ENCODE measurements at places on chromosomes 2 and 18.

DNA sequence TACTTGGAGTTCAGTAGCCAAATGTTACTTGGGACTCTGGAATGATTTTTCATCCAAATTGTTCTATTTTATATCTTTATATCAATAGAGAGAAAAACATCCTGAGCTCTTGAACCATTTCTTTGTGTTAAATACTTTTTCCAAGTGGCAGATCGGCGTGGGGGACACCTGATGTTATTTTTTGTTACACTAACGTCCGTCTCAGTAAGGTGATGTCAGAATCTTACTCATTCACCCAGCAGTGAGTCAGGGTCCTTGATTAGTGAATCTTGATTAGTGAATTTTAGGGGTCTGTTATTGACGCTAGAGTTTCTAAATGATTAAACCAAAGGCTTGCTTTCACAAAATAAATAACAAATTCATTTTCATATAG lies 1.7 kb downstream of the MIB1 start:
- no peak for DNase-seq

- DNase-seq = no peak
Measured at GRCh38 chr18:57051021-57051656, 95.7 kb upstream of the BOD1L2 start.

DNA sequence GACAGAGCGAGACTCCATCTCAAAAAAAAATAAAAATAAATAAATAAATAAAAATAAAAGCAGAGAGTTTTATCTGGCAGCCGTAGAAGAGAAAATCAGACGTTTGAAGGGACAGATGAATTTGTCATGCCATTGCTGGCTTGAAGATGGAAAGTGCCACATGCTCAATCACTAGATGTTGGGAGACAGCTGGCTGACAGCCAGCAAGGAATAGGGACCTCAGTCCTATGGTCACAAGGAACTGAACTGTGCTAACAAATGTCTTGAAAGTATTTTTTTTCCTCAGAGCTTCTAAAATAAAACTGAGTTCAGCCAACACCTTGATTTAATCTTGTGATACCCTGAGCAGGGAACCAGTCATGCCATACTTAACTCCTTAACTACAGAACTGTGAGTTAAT lies 65.4 kb downstream of the DTNA start:
- DNase-seq = no peak

- no peak for DNase-seq
Measured at GRCh38 chr18:3873698-3874097, 423.7 kb downstream of the TGIF1 start.

- no peak for DNase-seq
Measured at GRCh38 chr2:159497847-159498246, 118.5 kb downstream of the BAZ2B start.

DNA sequence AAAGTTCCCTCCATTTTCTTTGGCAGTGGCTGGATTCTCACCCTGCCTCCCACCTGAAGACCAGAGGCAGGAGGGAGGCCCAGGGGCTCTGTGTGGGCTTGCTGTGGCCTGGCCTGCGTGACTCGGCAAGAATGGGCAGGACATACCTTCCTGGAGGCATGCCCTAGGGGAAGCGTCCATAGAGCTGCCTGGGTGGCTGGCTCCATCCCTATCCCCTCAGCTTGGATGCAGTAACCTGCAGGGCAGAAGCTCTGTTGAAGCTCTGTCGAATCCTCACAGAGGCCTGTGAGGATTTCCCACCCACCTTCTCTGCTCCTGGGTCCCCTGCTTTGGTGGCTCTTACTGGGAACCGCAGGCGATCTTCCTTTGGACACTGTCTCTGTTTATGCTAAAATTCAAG lies 1.3 kb upstream of the PRSS56 start:
- no peak for DNase-seq

DNA sequence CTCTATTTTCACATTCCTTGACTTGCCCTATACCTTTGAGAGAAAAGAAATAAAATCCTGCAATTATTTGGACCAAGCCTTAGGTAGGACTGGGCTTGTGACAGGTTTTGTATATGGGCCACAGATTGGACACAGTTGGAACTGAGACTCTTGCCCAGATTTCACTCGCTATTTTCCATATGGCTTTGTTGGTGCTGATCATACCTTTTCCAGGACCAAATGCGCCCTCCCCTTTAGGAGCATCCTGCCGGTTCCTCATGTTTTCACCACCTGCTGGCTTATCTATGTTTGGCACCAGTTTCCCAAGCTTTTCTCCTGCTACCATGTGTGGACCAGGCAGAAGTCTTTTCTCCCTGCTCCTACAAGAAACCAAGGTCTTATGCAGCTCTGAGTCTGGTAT lies 494.9 kb downstream of the EPHA4 start:
- no peak for DNase-seq

GRCh38 chr2:119691651-119692245 lies 12.7 kb downstream of the TMEM177 start:
- DNase-seq = no peak

GRCh38 chr2:112827009-112827408 lies 9.6 kb downstream of the IL1B start:
- DNase-seq = no peak

DNA sequence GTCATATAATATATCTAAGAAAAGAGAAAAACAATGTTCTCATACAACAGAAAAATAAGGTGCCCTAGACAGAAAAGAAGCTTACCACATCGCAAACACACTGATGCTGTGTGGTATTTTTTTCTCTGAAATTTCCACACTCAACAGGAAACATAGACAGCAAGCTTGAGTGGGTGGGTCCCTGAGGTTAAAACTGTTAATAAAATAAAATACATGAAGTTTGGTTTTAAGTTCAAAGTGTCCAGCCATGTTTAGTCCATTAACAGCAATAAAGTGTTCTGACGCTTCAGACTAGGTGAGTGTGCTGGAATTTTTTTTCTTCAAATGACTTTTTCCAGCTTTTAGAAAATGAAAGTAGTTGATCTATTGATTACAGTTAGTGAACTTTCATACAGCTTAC lies 83.3 kb upstream of the EPB41L5 start:
- no peak for DNase-seq

DNA sequence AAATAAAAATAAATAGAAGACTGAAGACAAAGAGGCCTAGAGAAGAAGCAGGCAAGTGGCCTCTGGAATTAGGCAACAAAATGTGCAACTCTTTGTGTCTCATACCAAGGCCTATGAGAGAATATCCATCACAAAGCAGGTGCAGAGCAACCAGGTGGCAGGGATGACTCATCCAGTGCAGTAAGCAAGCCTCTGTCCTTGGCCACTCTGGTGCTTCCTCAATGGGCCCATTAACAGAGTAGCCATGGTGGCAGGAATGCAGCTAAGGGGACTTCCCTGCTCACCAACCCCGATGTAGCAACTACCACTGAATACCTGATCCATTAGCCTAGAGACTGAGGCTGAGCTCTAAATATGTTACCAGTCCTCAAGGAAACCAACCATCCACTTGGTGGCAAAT lies 11.0 kb upstream of the EPG5 start:
- no peak for DNase-seq

DNA sequence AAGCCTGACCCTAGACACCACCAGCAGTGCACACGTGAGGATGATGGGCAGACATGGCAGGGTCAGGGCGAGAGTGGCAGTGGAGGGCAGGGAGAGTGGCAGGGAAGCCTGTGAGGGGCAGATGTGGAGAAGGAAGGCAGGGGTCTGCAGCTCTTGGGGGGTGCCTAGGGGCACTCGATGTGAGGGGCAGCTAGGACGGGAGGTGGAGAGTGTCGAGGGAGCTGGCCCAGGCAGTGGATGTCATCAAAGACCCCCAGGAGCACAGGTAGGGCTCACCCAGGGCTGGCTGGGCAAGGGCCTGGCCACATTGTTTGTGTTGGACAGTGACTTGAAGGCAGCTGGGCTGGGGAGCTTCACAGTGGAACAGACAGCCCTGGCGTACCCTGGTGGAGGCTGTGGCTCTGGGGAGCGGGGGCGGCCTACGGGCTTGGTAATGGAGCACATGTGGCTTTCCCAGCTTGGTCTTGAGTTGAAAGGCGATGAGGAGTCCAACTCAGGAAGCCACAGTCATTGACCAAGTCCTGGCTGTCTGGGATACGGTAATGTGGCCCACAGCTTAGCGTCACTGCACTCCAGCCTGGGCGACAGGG lies 87.1 kb downstream of the RTP5 start:
- no peak for DNase-seq

GRCh38 chr18:11392292-11392691 lies 217.1 kb upstream of the SLC35G4 start:
- no peak for DNase-seq

- no peak for DNase-seq
Measured at GRCh38 chr18:48815581-48816324, 135.0 kb downstream of the SMAD7 start.

DNA sequence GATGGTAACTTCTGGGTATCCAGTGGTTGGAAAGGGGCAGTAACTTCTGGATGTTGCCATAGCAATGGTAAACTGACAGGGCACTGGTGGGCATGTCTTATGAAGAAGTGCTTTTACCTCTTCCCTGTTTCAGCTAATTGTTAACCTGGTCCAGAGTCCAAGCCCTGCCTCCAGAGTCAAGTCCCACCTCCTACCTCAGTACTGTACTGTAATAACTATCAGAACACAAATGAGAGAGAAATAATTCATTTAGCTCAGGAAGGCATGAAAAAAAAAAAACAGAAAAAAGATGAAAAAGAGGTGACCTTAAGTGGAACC lies 237.0 kb downstream of the ZNF804A start:
- no peak for DNase-seq

GRCh38 chr2:95300450-95300849 lies 3.3 kb downstream of the KCNIP3 start:
- no peak for DNase-seq

DNA sequence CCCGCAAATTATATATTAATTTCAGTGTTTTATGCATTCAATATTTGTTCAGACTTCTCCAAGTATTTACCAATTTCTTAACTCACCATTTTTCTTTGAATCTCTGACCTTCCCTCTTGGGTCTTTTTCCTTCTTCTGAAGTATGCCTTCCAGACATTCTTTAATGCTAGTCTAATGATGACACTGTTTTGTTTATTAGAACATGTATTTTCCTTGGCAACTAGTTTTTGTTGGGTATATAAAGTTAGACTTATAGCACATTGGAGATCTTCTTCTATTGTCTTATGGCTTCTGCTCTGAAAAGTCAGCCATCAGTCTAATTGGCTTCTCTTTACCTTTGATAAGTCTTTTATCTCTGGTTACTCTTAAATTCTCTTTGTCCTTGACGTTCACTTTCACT lies 423.2 kb upstream of the NRP2 start:
- DNase-seq = no peak

DNA sequence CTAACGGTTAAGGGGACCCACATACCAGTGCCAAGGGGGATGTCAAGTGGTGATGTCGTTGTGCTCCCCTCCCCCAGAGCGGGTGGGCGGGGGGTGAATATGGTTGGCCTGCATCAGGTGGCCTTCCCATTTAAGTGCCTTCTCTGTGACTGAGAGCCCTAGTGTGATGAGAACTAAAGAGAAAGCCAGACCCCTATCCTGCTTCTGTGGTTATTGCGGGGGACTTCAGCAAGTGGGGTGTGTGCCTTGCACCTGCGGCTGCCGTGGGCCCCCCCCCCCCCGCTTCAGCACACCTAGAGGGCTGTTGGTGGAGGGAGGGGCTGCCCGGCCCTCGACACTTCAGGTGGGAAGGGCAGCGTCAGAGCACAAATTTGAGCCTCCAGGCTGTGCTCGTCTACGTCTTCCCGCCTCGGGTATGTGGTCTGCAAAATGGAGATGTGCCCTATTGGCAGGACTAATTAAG lies 6.1 kb downstream of the CTDSP1 start:
- no peak for DNase-seq

- no peak for DNase-seq
Measured at GRCh38 chr2:156436497-156437085, 412 bp downstream of the GPD2 start.

GRCh38 chr2:73203055-73203681 lies 794 bp downstream of the NOTO start:
- no peak for DNase-seq

GRCh38 chr2:235711527-235711926 lies 217.7 kb downstream of the AGAP1 start:
- DNase-seq = no peak

GRCh38 chr2:72759755-72760154 lies 66.1 kb downstream of the EXOC6B start:
- no peak for DNase-seq

DNA sequence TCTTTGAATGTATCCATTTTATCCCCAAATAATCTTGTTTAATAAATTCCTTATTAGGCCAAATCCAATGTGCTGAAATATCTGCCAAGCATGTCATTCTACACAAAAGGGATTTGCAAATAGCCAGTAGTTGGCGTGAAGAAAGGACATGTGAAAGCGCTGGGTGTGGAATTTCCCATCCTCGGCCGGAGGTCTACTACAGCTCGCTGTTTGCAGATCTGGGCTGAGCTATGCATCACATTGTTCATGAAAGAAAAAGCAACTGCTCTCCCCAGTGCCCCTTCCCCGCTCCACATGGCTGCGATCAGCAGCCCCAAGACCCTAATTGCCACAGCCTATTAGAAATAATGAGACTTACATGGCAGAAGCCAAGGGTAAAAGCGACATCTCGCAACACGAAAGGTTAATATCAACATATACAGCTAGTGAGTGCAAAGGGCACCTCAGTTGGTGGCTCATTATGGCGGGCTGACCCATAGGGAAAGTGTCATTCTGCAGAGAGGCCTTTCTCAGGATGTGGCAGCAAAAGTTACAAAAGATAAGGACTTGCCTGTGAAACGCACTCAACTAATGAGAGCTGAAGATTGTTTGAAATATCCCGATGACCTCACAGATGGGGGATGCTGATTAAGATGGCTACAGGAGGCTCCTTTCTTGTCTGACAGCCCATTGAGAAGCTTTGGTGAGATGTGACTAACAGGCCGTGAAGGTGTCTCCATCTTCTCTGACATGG lies 126.9 kb upstream of the CYP1B1 start:
- DNase-seq = no peak

DNA sequence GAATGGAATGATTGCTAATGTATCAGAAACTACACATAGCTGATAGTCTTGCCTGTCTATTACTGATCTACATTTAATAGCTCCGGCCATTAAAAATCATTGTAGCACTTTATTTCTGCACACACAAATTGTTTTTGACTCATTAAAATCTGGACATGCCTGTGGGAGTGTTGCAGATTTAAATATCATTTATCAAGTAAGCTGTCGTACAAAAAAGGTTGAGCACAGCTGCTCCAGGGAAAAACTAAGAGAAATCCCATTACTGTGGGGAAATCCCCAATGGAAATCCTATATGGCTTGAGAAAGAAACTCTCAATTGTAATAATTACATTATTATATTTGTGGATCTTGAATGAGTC lies 99.6 kb upstream of the CERS6 start:
- DNase-seq = no peak

- DNase-seq = no peak
Measured at GRCh38 chr2:45857867-45858520, 206.5 kb downstream of the PRKCE start.
